ENCODE measurements at places on chromosomes 6 and 20. TPM values are rescaled to one million over a fixed set of nuclear protein-coding genes. Genes with fewer than 3 reads are reported as not detected.
A peak's percentile ranks its signal among the peaks of the same experiment; 100 is the strongest.

GRCh38 chr6:137171824-137172733 lies 1.4 kb downstream of the IL22RA2 start:
- peak overlapping the region; percentile 71 for H3K27ac ChIP-seq
- DNase-seq = peak; percentile 55
- H3K4me1 ChIP-seq = no peaks in the 10 kb centered on the region
- H3K27me3 ChIP-seq = no peaks in the 10 kb centered on the region
- no peaks in the 10 kb centered on the region for H3K36me3 ChIP-seq
- no peak overlapping the region for H3K4me3 ChIP-seq

DNA sequence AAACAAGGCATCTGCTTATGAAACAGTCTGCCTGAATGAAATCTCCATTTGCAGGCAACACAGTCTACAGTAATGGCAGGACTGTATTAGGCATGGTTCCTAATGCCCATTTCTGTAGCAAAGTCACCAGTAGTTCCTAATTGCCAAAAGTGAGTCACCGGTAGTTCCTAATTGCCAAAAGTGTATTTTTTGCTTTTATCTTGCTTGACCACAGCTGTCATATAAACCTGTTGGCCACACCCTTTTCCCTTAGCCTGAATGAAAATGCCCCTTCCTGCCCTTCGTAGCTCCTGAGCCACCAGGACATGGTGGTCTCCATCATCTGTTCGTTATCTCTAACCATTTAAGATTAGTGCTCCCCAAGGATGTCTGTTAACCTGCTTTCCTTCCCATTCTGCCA lies 34.5 kb downstream of the MTHFD1L start:
- no peaks in the 10 kb centered on the region for H3K27me3 ChIP-seq
- H3K4me3 ChIP-seq = no peak overlapping the region
- no peak overlapping the region for H3K27ac ChIP-seq
- DNase-seq = no peak
- no peaks in the 10 kb centered on the region for H3K4me1 ChIP-seq

- no peak overlapping the region for H3K27ac ChIP-seq
- H3K4me1 ChIP-seq = no peaks in the 10 kb centered on the region
- no peaks in the 10 kb centered on the region for H3K27me3 ChIP-seq
- H3K36me3 ChIP-seq = no peaks in the 10 kb centered on the region
- H3K4me3 ChIP-seq = no peak overlapping the region
- DNase-seq = no peak
These were observed 573.1 kb downstream of the HACE1 start for GRCh38 chr6:104286641-104287040.

- H3K36me3 ChIP-seq = no peaks in the 10 kb centered on the region
- H3K4me3 ChIP-seq = no peak overlapping the region
- no peaks in the 10 kb centered on the region for H3K4me1 ChIP-seq
These were observed 33.2 kb downstream of the VEGFA start for GRCh38 chr6:43803055-43803782.

Gene IPCEF1
- 3.7 TPM for total RNA-seq

Data from breast epithelium (tissue), 4 donors.